ENCODE measurements at places on chromosomes 16 and 17.

DNA sequence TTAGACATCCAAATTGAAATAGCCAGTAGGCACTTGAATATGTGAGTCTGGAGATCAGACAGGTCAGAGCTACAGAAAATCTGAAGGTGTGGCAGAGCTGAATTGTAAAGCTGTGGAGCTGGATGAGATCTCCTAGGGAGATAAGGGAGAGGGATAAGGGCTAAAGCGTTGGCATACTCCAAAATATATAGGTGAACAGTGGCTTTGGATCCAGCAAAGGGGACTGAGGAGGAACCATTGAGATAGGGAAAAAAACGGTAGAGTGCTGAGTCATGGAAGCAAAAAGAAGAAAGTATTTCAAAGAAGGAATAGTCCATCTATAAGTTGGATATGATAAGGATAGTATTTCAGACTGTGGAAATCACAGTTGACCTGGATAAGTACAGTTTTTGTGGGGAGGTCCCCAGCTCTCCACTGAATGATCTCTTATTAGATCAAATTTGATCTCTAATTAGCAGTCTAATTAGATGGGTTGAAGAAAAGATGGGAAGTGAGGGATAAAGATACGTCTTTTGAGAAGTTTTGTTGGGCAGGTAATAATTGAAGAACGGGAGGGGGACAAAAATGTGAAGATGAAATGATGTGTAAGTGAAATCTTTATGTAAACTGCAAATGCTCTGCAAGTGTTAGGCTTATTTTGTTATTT is 587 bp upstream of the DBF4B start:
- DNase-seq, result peak; percentile 4

GRCh38 chr16:8674413-8675022 is at the start of gene ABAT:
Gene ABAT, plus strand, starts transcription at chr16:8674617. Its CDS starts 61,123 bp downstream, at chr16:8735740.
- peak; percentile 93 for DNase-seq

DNA sequence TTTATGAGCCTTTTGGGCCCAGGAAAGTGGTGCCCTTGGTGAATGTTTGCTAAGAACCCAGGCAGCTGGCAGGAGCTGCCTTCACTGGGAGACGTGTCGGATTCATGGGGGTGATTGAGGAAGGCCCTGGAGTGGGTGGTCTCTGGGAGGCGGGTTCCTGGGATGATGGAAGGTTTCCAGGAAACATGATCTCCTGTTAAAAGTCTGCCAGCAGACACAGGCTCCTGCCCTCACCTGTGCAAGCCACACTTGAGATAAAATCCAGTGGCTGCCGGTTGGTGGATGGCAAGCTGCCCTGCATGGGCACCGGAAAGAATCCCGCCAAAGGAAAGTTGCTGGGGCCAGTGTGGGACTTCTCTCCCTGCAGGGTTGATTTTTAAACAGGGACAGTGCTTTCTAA is 189.0 kb upstream of the CIBAR2 start:
- DNase-seq, result no peak

GRCh38 chr17:34760931-34761495 is 181.6 kb downstream of the TMEM132E start:
- no peak for DNase-seq

GRCh38 chr17:13743906-13744305 is 142.2 kb upstream of the HS3ST3A1 start:
- DNase-seq, result no peak

- peak; percentile 99 for DNase-seq
Measured at GRCh38 chr16:3945751-3946603, 65.5 kb upstream of the CREBBP start.

DNA sequence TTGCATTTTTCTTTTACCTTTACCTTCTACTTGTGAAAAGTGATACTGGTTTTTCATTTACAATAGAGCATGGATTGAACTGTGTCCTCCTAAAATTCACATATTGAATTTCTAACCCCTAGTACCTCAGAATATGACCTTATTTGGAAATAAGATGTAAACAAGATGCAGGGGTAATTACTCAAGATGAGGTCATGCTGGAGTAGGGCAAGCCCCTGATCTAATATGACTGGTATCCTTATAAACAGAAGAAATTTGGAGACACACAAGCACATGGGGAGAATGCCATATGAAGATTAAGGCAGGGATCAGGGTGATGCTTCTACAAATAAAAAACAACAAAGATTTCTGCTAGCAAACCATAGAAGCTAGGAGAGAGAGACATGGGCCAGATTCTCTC is 12.2 kb downstream of the MYH13 start:
- peak; percentile 10 for DNase-seq

DNA sequence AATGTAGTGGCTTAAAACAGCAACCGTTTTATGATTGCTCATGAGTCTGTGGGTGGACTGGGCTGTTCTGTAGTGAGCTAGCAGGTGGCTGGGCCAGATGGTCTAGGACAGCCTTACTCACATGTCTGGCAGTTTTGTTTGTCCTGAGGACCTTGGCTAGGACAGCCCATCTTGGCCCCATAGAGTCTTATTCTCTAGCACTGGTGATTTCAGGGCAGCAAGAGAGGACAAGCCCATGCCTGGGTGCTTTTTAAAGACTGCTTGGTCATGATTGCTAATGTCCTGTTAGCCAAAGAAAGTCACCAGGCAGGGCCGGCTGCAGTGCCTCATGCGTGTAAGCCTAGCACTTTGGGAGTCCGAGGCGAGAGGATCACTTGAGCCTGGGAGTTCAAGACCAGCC is 139.8 kb downstream of the KATNIP start:
- peak; percentile 21 for DNase-seq

- no peak for DNase-seq
Measured at GRCh38 chr16:54297154-54297553, 10.6 kb upstream of the IRX3 start.

- no peak for DNase-seq
Measured at GRCh38 chr16:79723583-79724168, 123.1 kb upstream of the MAF start.

- DNase-seq, result no peak
Measured at GRCh38 chr17:14353861-14354474, 53.1 kb downstream of the HS3ST3B1 start.

DNA sequence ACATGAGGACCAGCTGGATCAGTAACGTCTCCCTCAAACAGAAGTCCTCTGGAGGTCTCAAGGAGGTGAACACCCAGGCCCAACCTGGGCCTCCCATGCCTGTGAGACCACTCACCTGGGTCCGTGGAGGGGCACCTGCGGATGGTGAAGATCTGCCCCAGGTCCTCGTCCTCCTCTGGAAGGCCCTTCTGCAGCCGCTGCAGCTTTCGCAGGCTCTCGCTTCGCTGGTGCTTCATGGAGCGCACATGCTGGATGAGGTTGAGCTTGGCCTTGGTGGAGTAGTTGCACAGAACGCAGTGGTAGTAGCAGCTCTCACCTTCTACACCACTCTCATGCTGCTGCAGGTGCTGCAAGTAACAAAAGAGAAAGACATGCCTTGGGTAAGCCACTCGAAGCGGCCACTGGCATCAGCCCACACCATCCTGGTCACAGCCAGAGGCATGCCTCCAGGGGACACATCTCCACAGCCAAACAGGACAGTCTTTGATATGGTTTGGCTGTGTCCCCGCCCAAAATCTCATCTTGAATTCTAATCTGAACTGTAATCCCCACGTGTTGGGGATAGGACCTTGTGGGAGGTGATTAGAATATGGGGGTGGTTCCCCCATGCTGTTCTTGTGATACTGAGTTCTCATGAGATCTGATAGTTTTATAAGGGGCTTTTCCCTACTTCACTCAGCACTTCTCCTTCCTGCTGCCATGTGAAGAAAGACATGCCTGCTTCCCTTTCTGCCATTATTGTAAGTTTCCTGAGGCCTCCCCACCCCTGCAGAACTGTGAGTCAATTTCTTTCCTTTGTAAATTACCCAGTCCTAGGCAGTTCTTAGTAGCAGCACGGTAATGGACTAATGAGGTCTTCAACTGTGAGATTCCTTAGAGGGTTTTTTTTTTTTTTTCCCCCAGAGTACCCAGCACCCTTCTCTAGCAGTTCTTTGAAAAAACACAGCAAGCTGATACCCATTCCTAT is 158.0 kb downstream of the ZFHX3 start:
- DNase-seq, result no peak

DNA sequence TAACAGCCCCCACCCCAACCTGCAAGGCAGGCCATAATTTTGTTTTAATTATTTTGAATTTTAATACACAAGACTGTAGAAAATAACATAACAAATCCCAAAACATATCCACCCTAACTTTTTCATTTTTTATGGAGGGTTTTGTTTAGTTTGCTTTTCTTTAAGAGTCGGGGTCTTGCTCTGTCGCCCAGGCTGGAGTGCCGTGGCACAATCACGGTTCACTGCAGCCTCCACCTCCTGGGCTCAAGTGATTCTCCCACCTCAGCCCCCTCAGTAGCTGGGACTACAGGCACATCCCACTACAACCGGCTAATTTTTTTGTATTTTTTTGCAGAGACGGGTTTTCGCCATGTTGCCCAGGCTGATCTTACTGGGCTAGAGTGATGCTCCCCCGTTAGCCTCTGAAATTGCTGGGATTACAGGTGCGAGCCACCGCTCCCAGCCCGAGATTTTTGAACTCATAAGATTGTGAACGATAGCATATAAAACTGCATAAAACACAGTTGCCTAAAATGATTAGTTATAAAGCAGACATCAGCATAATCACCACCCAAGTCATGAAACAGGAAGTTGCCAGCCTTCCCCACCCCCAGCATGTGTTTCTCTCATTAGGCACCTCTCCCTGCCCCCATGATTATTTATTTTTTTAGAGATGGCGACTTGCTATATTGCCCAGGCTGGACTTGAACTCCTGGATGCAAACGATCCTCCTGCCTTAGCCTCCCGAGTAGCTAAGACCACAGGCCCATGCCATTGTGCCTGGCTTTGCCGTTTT is 13.6 kb upstream of the DOC2B start:
- DNase-seq, result no peak

GRCh38 chr17:8013731-8014557 is 11.5 kb downstream of the GUCY2D start:
- no peak for DNase-seq

- DNase-seq, result no peak
Measured at GRCh38 chr17:6361733-6362132, 73.2 kb downstream of the AIPL1 start.

- no peak for DNase-seq
Measured at GRCh38 chr16:4209666-4210065, 32.2 kb downstream of the SRL start.

DNA sequence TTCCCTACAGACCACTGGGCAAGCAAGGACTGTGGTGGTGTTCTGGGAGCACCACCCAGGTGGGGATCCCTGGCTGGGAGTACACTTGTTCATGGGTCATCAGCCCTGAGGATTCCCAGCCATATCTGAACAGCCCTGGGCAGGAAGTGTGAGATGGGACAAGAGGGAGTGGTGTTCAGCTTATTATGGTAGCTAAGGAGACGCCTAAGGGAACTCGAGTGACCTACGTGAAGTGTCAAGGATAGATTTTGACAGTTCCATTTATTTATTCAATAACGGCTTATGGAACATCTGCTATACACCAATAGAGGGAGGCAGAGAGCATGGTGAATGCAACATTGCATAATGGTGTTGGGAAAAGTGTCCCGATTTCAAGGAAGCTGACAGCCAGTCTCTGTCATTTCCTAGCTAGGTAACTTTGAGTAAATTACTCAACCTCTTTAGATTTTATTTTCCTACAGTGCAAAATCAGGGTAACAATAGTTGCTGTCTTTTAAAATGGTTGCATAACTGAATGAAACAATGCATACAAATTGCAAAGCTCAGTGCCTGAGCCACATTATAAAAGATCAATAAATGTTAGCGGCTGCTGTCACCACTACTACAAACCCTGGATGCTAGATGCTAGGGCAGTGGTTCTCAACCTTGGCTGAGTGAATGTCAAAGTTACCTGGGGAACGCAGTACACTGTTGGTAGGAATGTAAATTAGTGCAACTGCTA is 534.1 kb downstream of the GRIN2A start:
- DNase-seq, result peak; percentile 50

DNA sequence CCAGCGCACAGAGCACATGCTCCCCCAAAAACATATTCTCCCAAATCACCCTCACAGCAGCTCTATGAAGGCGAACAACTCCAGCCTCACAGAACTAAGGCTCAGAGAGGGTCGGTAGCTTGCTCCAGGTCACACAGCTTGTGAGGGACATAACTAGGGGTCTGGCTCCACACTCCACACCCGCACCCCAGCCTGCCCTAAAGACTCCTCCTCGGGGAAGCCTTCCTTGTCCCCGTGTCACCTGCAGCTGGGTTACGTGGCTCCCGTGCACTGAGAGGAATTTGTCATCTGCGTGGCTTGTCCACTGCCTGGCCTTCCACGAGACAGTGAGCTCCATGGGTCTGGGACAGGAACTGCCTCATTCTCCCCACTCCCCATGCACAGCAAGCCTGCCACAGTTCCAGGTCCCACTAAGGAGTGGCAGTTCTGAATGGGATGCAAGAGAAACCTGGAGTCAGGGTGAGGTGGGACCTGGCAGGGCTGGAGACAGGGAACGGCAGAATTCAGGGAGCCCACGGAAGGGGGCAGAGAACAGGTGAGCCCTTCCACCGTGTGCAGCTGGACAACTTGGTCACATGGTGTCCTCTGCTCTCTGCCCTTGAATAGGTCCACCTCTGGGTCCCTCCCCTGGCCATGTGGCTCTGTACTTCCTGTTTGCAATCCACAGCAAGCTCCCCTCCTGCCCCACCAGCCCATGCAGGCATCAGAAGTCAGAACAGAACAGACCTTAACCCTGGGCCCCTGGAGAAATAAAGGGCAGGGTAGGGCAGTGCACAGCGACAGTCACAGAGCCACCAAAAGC is 27.4 kb downstream of the TNFRSF13B start:
- no peak for DNase-seq

GRCh38 chr16:66460703-66461102 is 33.6 kb downstream of the BEAN1 start:
- no peak for DNase-seq

DNA sequence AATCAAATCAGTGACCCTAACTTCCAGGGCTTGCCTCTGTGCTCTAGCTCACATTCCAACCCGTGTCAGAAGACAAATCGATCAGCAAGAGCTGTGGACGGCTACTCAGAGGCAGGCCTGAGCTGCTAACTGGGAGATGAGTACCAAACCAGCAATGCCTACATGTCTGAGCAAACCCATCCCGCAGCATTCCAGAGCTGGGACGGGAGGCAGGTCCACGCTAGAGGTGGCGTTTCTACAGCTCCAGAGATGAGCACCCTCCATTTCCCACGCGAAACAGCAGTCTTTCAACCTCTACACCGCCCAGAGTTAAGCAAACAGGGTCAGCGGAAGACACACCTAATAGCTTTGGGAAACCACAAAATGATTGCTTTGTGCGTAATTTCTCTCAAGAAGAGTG is 6.5 kb downstream of the NXN start:
- DNase-seq, result no peak

- no peak for DNase-seq
Measured at GRCh38 chr16:30472328-30472942, at the start of gene ITGAL. Gene ITGAL, plus strand, starts transcription at chr16:30472742. Its CDS starts 96 bp downstream, at chr16:30472838.
